ENCODE measurements at places on chromosomes 1 and 21.
A peak's percentile ranks its signal among the peaks of the same experiment; 100 is the strongest.

DNA sequence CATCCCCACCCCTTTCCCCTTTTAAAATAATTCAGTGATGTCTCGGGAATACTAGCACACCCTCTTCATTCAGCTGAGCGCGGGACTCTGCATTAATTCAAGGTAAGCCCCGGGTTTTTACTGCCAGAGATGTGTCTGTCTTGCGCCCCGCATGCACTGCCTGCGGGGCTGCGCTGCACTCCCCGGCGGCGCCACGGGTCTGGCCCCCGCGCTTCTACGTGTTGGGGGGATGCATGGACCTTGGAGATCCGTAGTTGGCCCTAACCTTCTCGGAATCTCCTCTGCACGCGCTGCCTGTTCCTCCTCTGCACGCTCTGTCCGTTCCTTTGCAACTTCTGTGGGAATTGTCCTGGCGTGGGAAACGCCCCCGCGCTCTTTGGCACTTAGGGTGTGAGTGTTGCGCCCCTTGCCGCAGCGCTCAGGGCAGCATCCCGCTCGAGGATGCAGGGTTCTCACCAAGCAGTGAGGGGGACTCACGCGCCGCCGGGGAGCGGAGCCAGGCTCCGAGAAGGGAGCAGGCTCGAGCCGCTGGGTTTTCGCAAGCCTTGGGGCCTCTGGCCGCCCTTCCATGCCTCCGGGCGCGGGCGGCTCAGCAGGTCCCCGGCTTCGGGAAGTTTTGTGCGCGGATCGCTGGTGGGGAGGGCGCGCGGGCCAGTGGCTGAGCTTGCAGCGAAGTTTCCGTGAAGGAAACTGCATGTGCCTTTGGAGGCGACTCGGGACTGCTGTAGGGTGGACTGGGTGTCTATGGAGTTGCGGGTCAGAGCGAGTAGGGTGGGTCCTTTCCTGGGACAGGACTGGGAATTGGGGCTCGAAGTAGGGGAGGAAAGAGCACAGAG is 165.1 kb upstream of the CACNA1E start:
- DNase-seq: no peak

DNA sequence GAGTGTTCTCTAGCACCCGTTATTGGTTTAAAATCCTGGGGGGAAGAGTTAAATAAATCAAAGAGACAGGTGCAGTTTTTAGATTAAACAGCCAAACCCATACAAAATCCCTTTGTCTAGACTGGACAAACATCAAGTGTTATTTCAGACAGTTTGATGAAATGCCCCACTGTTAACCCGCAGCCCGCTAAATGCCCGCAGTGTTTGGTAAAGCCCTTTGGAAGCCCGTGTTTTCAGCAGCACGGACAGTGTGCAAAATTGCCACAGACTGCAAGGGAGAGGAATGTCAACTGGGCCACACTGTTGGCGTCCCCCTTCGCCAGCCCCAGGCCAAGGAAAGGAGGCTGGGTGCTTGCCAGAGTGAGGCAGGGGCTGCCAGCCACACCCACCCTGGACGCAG is 26.6 kb downstream of the AJAP1 start:
- no peak for DNase-seq

DNA sequence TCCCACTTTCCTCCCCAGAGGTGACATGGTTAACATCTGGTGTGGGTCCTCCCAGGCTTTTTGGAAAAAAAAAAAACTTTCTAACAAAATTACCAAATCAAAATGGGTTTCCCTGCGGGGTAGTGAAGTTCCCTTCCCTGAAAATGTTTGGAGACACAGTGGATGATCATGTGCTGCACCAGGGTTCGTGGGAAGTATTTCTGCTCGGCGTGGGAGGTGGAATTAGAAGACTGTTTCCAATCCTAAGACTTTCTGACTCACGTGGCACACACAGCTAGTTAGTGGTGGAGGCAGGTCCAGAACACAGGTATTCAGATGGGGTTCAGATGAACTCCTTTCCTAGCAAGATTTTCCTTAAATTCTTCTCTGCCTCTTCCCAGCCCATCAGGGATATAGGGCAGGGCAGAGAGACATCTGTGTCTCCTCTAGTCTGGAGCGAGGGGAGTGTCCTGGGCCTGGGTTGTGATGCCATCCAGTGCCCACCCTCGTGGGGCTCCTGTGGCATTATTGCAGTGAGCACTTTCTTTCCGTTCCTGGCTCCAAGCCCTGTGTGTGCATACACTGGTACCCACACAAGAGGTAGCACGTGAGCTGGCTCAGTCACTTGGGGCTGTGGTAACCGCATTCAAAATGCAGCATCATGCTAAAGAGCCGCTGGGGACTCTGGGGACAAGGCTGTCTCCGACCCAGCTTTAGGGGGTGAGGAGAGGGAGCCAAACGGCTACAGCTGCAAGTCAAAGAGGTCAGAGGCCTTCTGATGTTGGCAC is 27.5 kb downstream of the KCNC4 start:
- no peak for DNase-seq

- DNase-seq: no peak
Measured at GRCh38 chr21:43762303-43763128, 13.6 kb downstream of the CSTB start.

- DNase-seq: no peak
Measured at GRCh38 chr1:182303778-182304177, 87.8 kb downstream of the GLUL start.

- DNase-seq: no peak
Measured at GRCh38 chr1:12715896-12716437, at the start of gene AADACL3. Gene AADACL3 (plus strand): TSS chr1:12716110. CDS start chr1:12716177, 67 bp downstream.

- DNase-seq: peak; percentile 67
Measured at GRCh38 chr1:230186003-230186863, 119.2 kb downstream of the GALNT2 start.

- peak; percentile 56 for DNase-seq
Measured at GRCh38 chr1:56798053-56798471, 21.1 kb downstream of the FYB2 start.

- DNase-seq: no peak
Measured at GRCh38 chr21:28294051-28294450, 698.6 kb downstream of the LTN1 start.

DNA sequence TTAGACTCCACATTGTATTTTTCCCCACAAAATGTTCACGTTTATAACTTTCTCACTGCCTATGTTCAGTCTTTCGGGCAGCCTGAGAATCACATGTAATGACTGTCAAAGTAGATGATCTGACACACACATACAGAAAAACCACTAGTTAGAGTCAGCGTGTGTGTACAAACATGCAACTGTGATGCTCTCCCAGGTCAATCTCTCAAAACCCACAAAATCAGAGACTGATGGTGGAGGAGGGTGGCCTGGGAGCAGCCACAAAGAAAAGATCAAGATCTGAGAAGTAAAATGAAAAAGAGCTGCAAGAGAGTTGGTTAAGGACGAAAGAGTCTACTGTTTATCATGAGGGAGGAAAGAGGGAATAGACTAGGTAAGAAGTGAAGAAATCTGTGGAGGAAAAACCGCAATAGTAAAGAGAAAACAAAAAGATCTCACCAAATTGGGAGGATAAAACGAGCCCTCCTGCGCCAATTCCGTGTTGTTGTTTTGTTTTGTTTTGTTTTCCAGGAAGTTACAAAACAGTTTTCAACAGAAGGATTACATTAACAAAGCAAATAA is 2.3 kb downstream of the EGLN1 start:
- DNase-seq: no peak

DNA sequence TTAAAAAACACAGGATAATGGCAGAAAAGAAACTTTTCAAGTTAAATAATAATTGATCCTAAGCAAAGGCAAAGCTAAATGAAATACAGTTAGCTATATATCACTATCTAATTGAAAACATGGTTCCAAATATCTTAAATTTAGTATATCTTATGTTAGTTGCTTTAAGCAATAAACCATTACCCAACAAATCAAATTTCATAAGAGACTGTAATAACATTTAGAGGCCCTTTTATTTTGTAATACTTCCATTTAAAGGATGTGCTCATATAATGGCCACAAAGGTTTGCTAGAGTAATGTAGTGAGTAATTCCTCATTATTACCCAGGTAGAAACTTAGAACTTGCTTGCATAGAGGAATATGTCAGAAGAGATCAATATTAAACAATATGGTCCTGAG is 32.3 kb downstream of the RPL5 start:
- no peak for DNase-seq

DNA sequence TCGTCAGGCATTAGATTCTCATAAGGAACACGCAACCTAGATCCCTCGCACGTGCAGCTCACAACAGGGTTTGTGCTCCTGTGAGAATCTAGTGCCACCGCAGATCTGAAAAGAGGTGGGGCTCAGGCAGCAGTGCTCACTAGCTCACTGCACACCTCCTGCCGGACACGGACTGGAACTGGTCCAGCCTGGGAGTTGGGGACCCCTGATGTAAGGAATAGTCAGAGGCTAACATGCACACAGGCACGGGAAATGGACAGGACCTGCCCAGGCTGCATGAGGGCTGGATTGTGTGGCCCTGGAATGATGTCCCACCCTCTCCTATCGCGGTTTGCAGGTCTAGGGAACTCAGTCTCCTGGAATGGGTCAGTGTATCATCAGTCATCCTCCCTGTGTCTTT is 23.2 kb upstream of the MX1 start:
- DNase-seq: no peak

GRCh38 chr1:148290881-148291280 is 138.8 kb upstream of the NBPF11 start:
- peak; percentile 63 for DNase-seq

DNA sequence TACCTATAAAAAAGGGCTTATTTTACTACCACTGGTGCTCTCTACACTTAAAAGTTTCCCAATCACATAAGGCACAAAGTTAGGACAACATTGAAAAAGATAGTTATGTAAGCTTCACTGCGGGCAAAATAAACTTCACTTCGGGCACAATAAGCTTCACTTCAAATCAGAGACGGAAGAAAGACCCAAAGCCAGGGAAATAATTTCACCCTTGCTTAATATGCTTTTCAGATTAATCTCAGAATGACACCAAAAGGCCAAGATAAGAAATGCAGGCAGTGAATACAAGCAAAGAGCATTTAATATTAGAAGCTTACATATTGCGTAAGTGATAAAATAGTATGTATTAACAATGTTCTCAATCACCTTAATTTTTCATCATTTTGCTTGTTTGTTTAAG is 444.2 kb downstream of the SETD4 start:
- peak; percentile 78 for DNase-seq

- DNase-seq: peak; percentile 72
Measured at GRCh38 chr1:201275253-201275666, 8.0 kb upstream of the PKP1 start.

- no peak for DNase-seq
Measured at GRCh38 chr1:31373056-31373896, at the start of gene FABP3. Gene FABP3 (minus strand): TSS chr1:31373076. CDS start chr1:31373014, 62 bp downstream.

DNA sequence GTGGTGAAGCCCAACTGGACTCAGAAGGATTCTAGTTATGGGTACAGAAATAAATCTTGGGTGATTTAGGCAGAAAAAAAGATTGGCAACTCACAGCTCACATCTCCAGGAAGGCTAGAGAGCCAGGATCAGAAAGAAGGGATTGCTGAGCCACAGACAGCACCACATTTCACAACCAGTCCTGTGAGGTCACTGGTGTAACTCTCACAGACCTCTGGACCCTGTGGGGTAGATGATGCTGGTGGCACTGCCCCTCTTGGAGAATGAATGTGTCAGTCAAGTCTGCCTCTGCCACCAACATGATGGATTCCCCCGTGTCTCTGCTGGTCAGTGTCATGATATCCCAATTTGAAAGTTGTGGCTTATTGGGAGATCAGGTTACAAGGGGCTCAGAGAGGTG is 70.9 kb upstream of the HMCN1 start:
- DNase-seq: no peak

DNA sequence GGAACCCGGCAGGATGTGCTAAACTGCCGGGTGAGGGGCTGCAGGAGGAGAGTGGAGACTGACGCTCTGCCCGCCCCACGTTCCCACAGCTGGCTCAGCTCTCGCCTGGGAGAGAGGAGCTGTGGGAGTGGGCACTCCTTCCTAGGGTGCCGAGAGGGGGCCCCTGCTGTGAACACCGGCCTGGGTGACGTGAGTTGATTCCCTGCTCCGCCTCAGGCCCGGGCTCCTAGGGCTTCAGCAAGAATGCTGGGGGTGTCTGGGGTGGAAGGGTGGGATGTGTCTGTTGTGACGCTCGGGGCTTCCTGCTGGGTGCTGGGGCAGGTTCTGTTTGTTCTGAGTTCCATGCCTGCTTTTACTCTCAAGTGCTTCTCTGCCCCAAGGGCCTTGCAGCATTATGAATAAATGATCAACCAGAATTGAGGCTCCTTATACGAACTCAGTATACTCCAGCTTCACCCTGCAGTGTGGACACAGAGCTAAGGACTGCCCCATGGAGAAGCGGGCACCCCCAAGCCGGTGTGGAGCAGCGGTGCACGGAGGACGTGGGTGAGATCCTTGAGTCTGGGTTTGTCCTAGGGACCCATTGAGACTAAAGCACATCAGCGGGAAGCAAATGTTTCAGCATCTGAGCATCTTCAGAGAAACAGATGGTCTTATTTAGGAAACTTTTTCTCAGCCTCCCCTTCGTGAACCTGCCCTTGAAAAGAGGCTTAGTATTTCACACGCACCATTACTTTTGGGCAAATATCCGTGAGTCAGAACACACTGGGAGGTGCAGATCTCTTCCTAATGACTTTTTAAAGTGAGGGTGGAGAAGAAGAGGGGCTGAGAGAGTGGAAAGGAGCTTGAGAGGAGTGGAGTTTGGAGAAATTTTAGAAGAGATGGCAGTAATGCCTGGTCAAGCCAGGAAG is 41.7 kb downstream of the SYT6 start:
- DNase-seq: no peak

DNA sequence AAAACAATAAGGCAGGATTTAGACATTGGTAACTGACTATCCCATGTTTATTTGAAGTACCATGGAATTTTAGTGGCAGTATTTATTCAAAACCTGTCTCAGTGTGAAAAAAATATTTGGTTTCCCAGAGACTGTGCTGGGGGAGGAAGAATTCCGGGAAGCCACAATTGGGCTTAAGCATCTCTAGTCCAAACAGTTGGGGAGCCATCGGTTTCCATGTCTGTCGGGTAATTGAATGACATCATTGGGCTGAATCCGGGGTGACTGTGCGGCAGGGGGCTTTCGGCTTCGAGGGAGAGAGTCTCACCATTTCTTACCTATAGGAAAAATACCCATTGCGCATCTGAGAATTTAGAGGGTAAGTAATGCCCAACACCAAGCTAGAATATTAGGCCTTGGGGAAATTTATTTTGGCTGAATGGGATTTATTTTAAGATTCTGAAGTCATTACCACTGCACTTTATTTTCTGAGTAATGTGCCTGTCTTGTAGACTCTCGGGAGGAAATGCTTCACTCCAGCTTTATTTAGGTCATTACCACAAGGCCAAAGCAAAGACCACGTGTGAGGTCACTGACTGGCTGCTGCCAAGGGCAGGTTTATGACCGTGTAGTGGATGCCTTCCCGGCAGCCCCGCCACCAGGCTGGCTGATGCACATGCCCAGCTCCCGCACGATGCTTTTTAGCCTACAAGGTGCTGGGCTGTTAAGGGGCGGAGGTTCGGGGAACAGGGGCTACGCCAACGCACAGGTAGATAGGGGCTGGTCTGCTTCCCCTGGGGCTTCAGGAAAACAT is 23.1 kb upstream of the UMODL1 start:
- DNase-seq: peak; percentile 98

- DNase-seq: no peak
Measured at GRCh38 chr1:198604975-198605374, 33.9 kb upstream of the PTPRC start.

- DNase-seq: no peak
Measured at GRCh38 chr1:41482001-41482765, 2.3 kb downstream of the EDN2 start.

- DNase-seq: no peak
Measured at GRCh38 chr1:76607717-76608116, 259.6 kb upstream of the ST6GALNAC5 start.

Data from stromal cell of bone marrow (primary cell).